ENCODE measurements at places on chromosomes 1 and 21.

GRCh38 chr1:160429125-160429561 is 28.8 kb downstream of the VANGL2 start:
- DNase-seq = no peak

DNA sequence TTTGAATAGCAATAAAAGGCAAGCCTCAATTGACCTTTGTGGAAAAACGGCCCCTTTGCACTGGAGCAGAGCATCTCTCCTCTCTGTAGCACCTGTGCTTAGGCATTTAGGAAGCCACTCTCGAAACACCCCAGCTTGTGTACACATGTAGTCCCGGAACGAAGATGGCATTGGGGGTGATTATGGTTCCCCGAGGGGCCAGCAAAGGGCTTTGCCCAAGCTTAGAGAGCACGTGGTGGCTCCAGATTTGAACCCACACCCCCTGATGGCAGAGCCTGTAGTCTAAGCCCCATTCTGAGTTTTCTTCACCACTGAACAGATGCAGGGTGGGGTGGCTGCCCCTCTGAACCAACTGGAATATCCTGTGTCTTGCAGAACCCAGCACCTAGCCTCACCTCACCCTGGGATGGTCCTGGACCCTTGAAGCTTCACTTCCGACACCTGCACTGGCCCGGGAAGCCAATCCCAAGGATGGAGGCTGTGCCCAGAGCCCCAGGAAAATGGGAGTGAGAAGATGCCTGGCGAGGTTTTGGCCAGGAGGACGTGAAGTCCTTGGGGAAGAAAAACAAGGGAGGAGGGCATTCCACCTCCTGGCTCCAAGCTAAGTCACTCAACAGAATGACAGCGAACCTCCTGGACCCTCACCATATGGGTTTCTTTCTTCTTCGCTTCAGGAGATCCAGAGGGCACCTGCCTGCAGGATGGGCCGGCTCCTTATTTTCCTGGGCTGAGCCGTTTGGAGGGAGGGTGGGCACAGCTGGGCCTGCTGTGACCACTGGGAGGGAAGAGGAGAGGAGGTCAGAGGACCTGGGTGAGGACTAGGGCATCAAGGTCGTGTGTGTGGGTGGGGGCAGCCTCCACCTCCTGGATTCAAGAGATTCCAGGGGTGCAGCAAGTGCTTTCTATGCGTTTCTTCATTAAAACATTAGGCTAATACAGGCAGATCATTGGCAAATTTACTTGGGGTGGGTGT is 37.7 kb downstream of the IGFN1 start:
- DNase-seq = no peak

GRCh38 chr1:203202431-203203245 is 16.1 kb upstream of the CHI3L1 start:
- DNase-seq = no peak

DNA sequence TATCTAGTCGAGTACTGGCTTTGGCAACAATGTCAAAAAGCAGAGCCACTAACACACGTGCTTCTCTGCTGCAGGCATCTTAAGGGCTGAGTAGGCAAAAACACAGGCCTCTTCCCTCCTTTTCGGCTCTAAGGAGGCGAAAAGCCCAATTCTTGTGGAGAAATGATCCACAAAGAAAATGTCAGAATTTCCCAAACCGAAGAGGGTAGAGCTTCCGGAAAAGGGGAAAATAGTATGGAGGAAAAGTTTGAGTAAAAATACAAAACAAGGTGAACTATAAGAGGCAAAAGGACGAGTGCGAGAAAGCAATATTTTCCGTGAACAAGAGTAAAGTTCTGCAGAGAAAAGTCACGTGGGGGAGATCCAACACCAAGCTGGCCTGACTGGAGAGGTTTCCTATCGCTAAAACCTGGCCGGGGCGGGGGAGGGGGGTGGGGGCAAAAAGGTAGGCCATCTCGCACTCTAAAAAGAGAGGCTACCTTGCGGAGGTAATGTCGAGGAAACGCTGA is 551 bp downstream of the ZRANB2 start:
- DNase-seq = peak; percentile 49

GRCh38 chr1:30888391-30888790 is 20.2 kb downstream of the SDC3 start:
- no peak for DNase-seq

DNA sequence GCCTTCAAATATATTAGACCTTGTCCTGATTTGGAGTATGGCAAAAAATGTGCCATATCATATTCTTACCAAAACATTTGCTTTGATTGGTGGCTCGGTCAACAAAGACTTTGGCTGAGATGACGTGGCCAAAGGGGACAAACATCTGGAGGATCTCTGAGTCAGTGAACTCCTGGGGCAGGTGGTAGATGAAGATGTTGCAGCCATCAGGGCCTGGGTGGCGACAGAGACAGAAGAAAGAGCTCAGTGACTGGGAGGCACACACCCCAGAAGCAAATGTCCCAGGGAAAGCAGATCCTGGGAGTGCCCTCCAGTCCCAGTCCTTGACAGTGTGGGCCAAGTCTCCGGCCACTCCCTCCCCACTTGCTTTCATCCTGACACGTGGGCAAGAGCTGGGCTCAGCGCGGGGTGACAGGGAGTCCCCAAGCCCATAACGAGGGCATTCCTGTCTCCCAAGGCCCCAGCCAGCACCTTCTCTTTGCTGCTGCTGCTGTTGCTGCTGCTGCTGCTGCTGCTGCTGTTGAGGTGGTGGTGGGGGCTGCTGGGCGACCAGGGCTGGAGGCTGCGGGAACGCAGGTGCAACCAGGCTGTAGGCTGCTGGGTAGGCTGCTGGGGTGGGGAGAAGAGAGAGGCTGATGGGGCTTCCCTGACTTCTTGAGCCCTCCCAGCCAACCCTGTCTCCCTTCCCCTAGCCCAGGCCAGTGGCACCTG is 10.7 kb downstream of the CELF3 start:
- no peak for DNase-seq

DNA sequence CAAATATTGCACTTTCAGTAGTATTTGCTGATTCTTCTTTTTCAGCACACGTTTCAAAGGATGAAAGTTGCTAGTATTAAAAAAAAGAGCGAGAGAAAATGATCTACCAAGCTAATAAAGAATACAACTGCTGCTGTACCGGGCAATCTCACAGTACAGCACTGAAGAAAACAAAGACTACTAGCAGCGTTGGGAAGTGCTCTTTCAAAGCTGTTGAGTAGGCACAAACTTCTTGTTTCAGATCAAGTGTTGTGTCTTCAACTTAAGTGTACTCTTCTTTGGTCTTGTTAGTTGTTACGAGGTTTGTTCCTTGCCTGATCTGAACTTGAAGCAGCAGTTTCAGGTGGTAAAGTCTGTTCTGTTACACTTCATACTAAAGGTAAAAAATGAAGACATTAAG is 7.9 kb downstream of the CSDE1 start:
- no peak for DNase-seq

DNA sequence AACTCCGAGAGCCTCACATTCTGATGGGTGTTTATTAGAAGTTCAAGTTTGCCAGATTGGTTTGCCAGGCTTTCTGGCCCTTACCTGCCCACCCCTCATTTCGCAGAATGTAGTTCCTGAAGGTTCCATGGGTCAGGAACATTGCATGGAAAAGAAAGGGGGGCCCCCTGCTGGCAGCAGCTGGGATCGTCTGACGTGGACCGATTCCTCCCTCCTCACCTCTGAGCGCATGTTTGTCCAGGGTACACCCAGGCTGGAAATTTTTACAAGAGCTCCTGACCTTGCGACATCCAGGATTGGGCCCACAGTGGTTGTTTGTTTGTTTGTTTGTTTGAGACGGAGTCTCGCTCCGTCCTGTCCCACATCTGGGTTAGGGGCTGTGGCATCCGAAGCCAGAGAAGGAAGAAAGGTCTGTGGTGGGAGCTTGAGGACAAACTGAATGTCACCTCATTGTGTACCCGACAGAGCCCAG is 126.0 kb upstream of the TMEM51 start:
- peak; percentile 22 for DNase-seq

DNA sequence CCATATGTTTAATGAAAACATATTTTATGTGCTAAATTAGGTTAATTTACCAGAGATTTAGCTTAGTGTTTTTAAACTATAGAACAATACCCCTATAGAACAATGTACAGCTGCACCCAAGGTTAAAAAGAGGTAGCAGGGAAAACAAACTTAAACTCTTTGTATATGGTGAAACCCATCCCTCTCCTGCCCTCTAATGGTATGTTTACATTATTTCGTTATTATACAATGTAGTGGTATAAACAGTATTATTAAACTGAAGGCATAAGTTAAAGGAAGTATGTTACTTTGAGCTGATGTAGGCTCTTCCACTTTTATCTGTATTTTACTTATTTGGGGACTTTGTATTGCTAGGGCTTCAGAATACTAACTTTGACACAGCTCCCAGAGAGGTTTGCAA is 16.7 kb upstream of the ZYG11A start:
- DNase-seq = peak; percentile 14

DNA sequence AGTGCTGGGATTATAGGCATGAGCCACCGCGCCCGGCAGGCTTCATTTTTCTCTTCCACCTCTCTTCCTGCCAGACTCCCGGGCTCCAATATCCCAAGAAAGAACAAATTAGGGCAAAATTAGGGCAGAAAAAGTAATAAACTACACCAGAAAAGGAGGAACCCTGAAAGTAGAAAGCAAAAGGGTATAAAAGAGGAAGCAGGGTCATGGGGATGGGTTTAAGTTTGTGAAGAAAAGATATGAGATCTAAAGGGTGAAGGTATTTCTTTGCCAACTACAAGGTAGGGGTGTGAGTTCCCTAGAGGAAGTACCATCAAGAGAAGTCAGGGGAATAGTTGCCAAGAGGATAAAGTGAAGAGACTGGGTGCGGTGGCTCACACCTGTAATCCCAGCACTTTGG is 9.9 kb downstream of the PTPN22 start:
- no peak for DNase-seq

- DNase-seq = no peak
These were observed 13.3 kb downstream of the RRP15 start for GRCh38 chr1:218298398-218298797.

- DNase-seq = no peak
These were observed 278 bp upstream of the KRTAP27-1 start for GRCh38 chr21:30337772-30338171.

- DNase-seq = no peak
These were observed 118.7 kb downstream of the NPHP4 start for GRCh38 chr1:5873556-5873955.

- DNase-seq = no peak
These were observed 10.0 kb downstream of the NCF2 start for GRCh38 chr1:183580281-183580682.

GRCh38 chr1:52668711-52669110 is 29.4 kb downstream of the COA7 start:
- no peak for DNase-seq

DNA sequence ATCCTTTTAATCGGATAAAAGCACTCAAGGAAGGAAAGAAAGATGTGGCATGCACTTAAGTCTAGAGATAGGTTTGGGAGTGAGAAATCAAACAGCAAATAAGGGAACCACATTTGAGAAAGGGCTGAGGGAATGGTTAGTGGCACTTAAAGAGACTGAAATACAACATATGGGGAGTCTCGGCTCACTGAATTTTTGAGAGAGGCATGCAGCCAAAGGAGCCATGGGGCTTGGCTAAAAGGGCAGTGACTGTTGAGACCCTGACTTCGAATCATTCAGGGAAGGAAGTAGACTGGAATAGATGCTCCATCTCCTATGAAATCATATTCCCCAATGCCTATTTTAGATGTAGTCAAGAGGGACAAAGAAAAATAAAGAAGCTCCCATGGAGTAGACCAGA is 58.3 kb upstream of the HAO2 start:
- no peak for DNase-seq

DNA sequence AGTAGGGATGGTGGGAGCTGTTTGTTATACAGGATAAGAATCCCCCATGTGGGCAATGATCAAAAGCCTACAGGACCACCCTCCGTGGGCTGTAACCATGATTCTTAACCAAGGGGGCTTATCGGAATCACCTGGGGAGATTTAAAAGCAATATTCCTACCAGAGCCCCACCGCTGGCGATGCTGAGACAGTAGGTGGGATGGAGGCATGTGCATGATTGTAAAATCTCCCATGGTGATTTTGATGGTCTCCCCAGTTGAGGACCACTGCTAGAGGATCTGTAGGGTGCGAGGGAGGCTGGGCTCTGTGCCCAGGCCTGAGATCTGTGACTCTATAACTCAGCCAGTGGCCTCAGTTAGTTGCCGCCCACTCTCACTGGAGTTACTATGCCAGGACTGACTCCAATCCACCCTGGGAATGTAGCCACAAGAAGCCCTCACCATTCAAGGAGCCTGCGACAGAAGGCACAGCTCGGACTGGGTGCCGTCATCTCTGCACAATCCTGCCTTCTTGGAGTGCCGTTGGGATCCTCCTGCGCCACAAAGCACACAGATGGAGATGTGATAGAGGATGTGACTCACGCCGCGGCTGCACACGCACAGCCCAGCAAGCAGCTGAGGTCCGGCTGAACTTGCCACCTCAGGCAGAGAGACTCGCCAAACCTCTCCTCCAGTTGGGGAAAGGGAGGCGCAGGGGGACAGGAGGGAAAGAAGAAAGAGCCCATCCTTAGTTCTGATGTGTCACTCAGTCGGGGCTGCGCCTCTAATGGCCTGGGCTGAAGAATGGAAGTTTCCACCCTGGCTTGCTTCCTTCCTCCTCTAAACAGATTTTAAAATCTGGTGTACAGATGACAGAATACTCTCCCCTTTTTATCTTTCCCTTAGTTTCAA is 26.5 kb downstream of the AKNAD1 start:
- DNase-seq = no peak

- DNase-seq = peak; percentile 18
These were observed 23.4 kb downstream of the DMAP1 start for GRCh38 chr1:44236490-44237272.

DNA sequence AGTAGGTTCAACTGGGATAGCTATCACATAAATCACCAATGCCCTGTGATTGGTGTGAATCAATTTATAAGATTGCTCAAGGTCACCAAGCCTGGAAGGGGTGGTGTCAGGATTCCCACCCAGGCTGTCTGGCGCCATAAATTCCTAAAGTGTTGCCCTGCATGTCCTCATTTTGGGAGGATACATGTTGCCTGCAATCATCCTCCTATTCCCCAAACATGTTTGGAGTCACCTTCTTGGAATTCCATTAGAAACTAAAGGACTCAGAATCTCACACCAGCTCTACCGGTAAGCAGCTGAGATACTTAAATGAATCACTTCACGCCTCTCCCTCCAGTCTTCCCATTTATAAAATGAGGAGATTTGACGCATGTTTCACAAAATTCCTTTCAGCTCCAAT is 54.1 kb upstream of the SLC45A1 start:
- no peak for DNase-seq

- DNase-seq = no peak
These were observed 34.7 kb downstream of the OR10J5 start for GRCh38 chr1:159501082-159501481.

- DNase-seq = peak; percentile 74
These were observed 68.7 kb upstream of the LRIF1 start for GRCh38 chr1:111032295-111032897.

Measured in hematopoietic multipotent progenitor cell treated with erythropoietin and hydrocortisone succinate and interleukin-3 and kit ligand, for 15 days (in vitro differentiated cells).